Activated naive CD8-positive, alpha-beta T cell treated with anti-CD3 and anti-CD28 coated beads for 36 hours (primary cell): ENCODE measurements at places on chromosomes 11 and 22. TPM values are rescaled to one million over a fixed set of nuclear protein-coding genes. Genes with fewer than 3 reads are reported as not detected.

The TMEM86A gene
- 0.25 TPM for total RNA-seq

The CNGA4 gene
- 0.30 TPM for total RNA-seq

The LMF2 gene
- 59.3 TPM for total RNA-seq

The MPPED1 gene
- total RNA-seq, result not detected

The OR52E2 gene
- total RNA-seq, result not detected

- H3K36me3 ChIP-seq, result no peaks in the 10 kb centered on the region
- H3K4me1 ChIP-seq, result no peaks in the 10 kb centered on the region
- H3K27me3 ChIP-seq, result no peaks in the 10 kb centered on the region
- H3K27ac ChIP-seq, result no peak overlapping the region
These were observed 19.1 kb downstream of the TUB start for GRCh38 chr11:8100158-8100557.

- no peak for DNase-seq
- peaks cover 2% of the 10 kb centered on the region for H3K4me1 ChIP-seq
- H3K4me3 ChIP-seq, result no peak overlapping the region
- peaks cover 40% of the 10 kb centered on the region for H3K27me3 ChIP-seq
- H3K27ac ChIP-seq, result no peak overlapping the region
- H3K36me3 ChIP-seq, result no peaks in the 10 kb centered on the region
These were observed 3.5 kb upstream of the B4GALNT4 start for GRCh38 chr11:365831-366230.

DNA sequence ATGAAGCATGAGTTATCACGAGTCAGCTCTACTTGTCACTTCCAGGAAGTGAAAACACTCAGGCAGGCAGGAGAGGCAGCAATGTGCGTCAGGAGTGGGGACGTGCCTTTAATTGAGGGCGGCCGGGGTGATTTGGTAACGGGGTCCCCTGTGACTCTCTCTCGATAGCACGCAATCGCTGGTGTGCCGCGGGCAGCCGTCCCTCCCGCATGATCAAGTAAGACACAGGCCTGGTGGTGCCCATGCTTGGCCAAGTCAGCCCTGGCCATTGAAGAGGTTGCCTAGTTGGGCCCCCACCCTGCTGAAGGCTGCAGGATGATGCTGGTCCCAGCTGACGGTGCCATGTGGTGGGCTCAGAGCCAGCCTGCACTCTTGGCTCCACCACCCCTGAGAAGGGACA, 29.7 kb downstream of the CACNG2 start:
- peaks cover 18% of the 10 kb centered on the region for H3K27me3 ChIP-seq
- no peaks in the 10 kb centered on the region for H3K36me3 ChIP-seq
- DNase-seq, result no peak
- H3K4me1 ChIP-seq, result no peaks in the 10 kb centered on the region

- H3K36me3 ChIP-seq, result peaks cover 3% of the 10 kb centered on the region
- peaks cover 10% of the 10 kb centered on the region for H3K27me3 ChIP-seq
- DNase-seq, result no peak
- H3K4me3 ChIP-seq, result peak within 1 kb of the TSS; percentile 68
These were observed at the start of gene VSIG2 for GRCh38 chr11:124751741-124752470. Gene VSIG2 (minus strand): TSS chr11:124752255. CDS start chr11:124752137, 118 bp downstream.

GRCh38 chr11:92941676-92942571, 27.5 kb upstream of the MTNR1B start:
- H3K36me3 ChIP-seq, result no peaks in the 10 kb centered on the region
- H3K4me3 ChIP-seq, result no peak overlapping the region
- DNase-seq, result no peak

DNA sequence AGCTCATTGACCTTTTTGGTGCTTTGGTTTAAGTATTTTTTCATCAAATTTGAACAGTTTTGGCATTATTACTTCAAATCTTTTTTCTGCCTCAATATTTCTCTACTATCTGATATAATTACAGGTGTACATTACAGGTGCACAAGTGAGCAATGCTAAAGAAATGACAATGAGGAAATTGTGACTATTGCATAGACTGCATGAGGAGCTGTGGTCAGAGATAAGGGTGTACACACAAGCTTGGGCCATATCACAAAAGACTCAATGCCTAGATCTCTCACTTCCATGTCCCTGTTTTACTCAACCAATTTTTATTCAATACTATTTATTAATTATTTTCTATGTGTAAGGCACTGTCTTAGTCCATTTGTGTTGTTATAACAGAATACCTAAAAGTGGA, 251.0 kb upstream of the UBASH3B start:
- peaks cover 15% of the 10 kb centered on the region for H3K27me3 ChIP-seq
- no peak overlapping the region for H3K4me3 ChIP-seq
- no peaks in the 10 kb centered on the region for H3K36me3 ChIP-seq
- no peak for DNase-seq
- H3K27ac ChIP-seq, result no peak overlapping the region

DNA sequence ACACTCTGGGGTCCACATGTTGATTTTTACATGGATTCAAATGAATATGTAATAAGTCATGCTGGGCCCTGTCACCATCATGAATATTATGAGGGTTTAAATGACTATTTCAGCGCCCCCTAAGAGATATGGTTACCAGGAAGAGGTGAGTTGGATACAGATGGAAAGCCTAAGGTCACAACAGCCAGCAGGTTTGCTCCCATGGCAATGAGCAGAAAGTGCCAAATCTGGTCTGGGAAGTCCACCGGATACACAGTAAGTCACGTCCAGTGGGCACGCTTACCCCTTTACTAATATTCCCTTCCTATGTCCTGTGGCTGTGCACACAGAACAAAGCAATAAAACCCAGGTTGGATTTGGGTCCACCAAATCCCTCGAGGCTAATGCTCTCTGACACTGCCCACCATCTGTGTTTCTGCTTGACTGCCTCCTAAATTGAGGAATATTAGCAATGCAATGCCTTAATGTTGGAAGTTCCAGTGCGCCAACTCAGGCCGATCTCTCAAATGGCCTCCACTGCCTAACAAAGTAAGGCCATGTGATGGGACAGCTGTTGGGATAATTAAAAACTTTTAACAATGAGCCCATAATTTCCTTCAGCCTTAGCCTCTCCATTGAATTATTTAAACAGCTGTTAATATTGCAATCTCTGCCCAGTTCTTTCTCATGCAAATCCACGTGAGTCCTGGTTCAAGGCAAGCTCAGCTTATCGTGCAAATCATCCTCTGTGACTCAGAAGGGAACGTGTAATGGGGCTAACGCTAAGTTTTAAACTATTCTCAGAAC, 97.6 kb downstream of the SLC1A2 start:
- no peaks in the 10 kb centered on the region for H3K36me3 ChIP-seq
- DNase-seq, result no peak
- H3K4me1 ChIP-seq, result peaks cover 22% of the 10 kb centered on the region
- H3K27me3 ChIP-seq, result no peaks in the 10 kb centered on the region
- H3K4me3 ChIP-seq, result no peak overlapping the region

GRCh38 chr11:2002042-2002776, 4.6 kb upstream of the H19 start:
- no peak for DNase-seq
- no peak overlapping the region for H3K27ac ChIP-seq
- no peaks in the 10 kb centered on the region for H3K36me3 ChIP-seq
- no peaks in the 10 kb centered on the region for H3K4me1 ChIP-seq
- H3K4me3 ChIP-seq, result no peak overlapping the region

GRCh38 chr11:108115500-108116140, 5.7 kb upstream of the ACAT1 start:
- DNase-seq, result no peak
- H3K4me1 ChIP-seq, result no peaks in the 10 kb centered on the region
- H3K4me3 ChIP-seq, result no peak overlapping the region

- DNase-seq, result peak; percentile 67
- H3K27ac ChIP-seq, result peak overlapping the region; percentile 95
- H3K27me3 ChIP-seq, result no peaks in the 10 kb centered on the region
- H3K4me1 ChIP-seq, result peaks cover 61% of the 10 kb centered on the region
- peak overlapping the region; percentile 98 for H3K4me3 ChIP-seq
- H3K36me3 ChIP-seq, result peaks cover 16% of the 10 kb centered on the region
These were observed 486 bp downstream of the STIM1 start for GRCh38 chr11:3855808-3856491.

DNA sequence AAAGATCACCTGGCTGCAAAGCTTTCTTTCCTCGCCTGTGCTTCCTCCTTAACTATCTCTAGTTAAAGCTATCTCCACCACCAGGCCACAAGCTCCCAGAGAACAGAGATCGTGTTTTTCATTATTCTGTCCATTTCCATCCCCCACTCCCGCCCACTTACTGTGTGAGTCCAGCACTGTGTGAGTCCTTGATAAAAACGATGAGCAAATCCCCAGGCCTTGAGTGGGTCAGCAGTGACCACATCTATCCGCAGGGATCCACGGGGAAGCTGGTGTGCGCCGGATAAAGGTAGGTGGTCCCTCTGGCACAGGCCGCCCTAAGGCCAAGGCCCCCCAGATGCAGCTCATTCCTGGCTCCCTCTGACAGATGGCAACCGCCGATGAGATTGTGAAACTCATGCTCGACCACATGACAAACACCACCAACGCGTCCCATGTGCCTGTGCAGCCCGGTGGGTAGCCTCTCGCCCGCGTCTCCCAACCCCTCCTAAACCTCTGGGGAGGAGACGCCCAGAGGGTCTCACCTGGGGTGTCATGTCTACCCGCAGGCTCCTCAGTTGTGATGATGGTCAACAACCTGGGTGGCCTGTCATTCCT, 9.3 kb downstream of the TKFC start:
- DNase-seq, result no peak
- H3K36me3 ChIP-seq, result peaks cover 6% of the 10 kb centered on the region
- no peaks in the 10 kb centered on the region for H3K27me3 ChIP-seq
- H3K4me3 ChIP-seq, result no peak overlapping the region

DNA sequence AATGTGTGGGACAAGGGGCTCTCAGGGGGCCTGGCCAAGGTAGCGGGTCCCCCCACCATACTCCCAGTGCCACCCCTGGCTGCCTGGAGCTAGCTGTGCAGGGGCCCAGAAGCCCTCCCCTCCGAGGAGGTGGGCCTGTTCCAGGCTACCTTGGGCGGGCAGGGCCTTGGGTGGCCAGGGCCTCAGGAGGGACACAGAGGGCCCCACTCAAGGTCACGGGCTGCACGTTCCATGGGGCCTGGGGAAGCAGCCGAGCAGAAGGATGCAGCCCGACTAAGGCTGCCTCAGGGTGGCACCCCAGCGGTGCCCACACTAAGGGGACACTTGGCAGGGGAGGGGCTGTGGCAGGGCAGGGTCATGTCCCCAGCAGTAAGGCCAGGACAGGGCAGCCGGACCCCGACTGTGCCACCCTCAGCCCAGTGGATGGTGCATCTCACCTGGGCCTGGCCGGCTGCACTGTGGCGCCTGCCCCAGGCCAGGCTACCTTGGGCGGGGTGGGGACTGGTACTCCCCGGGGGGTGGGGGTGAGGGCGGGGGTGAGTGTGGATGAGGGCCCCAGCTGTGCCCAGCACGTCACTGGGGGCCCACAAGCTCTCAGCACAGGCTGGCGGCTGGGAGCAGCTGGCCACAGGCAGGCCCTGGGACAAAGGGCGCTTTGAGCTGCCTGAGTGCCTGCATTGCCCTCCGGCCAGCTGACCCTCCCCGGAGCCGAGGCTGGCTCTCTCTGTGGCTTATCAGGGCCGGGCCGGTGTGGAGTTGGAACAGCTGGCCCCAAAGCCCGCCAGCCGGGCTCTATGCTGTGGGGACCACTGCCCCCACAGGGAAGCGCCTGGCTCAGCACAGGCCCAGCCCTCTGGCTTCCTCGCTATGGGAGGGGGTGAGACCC, 117.1 kb downstream of the KCNQ1 start:
- peaks cover 2% of the 10 kb centered on the region for H3K4me1 ChIP-seq
- no peak for DNase-seq
- H3K27me3 ChIP-seq, result no peaks in the 10 kb centered on the region
- no peak overlapping the region for H3K27ac ChIP-seq

GRCh38 chr11:46305295-46305694, 27.8 kb downstream of the CREB3L1 start:
- H3K27me3 ChIP-seq, result no peaks in the 10 kb centered on the region
- peaks cover 8% of the 10 kb centered on the region for H3K4me1 ChIP-seq
- no peak overlapping the region for H3K4me3 ChIP-seq

DNA sequence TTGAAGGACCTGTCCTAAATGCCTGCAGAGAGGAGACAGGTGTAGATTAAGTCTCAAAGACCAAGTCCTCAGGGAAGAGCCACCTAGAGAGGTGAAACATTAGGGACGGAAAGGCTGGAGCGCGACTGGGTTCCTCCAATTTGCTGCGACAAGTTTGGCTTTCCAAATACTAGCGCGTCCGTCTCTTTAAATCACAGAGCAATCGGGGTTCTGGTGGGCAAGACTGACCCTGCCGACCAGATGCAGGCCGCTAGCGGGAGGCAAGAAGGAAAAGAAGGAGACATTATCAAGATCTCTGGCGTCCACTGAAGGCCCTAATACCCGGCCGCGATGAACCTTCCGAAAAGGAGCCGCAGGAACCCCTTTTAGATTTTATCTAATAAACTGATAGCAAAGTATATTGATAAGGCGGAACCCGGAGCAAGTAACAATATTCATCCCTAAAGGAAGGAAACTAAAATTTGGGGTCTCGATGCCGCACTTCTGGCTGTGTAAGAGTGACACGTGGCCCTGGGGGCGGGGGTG, 128.2 kb upstream of the C11orf58 start:
- DNase-seq, result no peak
- peaks cover 20% of the 10 kb centered on the region for H3K27me3 ChIP-seq
- H3K27ac ChIP-seq, result no peak overlapping the region
- H3K4me1 ChIP-seq, result peaks cover 29% of the 10 kb centered on the region
- peaks cover 2% of the 10 kb centered on the region for H3K36me3 ChIP-seq

DNA sequence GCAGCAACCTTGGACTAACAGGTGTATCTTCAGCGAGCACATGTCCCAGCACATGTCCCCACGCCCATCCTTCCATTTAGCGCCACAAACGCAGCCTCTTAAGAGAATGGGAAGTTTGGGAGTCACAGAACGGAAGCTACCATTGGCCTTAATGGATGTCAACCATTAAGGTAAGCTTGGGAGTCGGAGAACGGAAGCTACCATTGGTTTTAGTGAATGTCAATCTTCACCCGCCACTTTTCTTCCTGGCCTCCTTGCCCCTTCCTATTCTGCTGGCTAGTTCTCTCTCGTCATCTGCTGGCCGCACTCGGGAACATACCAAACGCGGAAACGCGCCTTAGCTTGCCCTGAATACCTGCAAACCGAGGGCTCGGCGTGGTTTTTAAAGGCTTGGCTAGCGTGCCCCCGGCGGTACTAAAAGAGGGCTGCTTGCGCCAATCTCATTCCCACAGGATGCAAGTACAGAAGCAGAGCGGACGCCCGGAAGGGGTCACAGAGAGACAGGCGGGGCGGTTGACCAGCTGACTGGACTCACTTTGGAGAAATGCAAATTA, 24.3 kb downstream of the GLYATL1 start:
- DNase-seq, result no peak
- peaks cover 5% of the 10 kb centered on the region for H3K27me3 ChIP-seq
- no peak overlapping the region for H3K27ac ChIP-seq
- H3K4me3 ChIP-seq, result no peak overlapping the region
